Foreskin keratinocyte (primary cell): ENCODE measurements at places on chromosomes 6 and 20. TPM values are rescaled to one million over a fixed set of nuclear protein-coding genes. Genes with fewer than 3 reads are reported as not detected.

- DNase-seq = no peak
These were observed 79.7 kb downstream of the FGD2 start for GRCh38 chr6:37085198-37085597.

DNMT3B gene
- polyA plus RNA-seq = 0.79 and 1.1 TPM in 2 replicates

- no peak for DNase-seq
These were observed 449.9 kb downstream of the DHX35 start for GRCh38 chr20:39412091-39412490.

GRCh38 chr6:125797120-125797885 is 6.5 kb downstream of the NCOA7 start:
- DNase-seq = no peak

DNA sequence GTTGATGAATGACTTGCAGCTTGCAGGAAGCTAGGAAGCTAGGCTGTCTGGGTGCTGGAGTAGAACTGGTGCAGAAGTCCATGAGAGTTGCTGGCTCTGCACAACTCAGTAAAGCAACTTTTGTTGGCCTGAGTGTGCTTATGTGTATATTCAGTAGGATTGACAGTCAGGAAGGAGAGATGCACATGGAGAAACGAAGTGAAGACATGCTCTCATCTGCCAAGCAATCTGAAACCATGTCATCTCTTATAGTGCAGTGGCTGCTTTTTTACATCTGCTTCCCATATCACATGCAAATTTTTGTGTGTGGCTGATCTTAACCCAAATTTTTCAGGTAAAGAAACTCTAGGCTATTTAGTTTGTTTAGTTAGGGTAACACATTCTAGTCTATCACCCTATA is 252.4 kb upstream of the HS3ST5 start:
- no peak for DNase-seq

DNA sequence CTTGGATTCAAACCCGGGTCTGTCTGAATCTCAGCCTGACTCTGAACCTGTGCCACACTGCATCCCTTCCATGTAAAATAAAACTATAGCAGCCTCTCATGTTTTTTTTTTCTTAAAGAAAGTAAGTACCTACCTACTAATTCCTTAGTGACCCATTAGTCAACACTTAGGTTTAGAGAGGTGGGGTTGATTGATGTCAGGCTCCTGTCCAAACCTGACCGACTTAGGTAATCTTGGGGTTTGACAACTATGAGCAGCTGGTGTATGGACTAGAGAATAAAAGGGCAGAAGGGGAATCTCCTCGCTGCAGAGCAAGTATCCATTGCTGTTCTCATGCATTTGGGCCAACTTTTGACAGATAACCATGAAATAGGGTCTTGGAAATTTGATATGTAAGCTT is 6.5 kb downstream of the NKAIN2 start:
- no peak for DNase-seq

GRCh38 chr20:25525867-25526266 is 59.5 kb downstream of the NINL start:
- DNase-seq = peak; percentile 88

DNA sequence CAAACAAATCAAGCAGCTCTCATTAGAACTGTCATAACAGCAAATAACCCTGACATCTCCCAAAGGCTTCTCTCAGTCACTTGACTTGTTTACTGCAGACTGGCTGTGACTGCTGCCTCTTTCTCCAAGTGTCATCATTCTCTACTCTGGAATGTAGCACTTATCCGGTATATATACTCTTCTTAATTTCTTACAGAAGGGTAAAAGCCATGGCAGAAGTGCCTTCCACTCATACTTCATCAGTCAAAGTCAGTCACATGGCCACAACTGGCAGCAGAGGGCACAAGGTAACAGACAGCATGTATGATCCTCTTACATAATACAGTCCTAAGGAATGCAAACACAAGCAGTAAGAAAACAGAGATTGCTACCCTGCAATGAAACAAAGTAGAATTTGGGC is 9.3 kb downstream of the NAPB start:
- no peak for DNase-seq

ANGPT4 gene
- polyA plus RNA-seq = not detected in 2 replicates

GRCh38 chr6:38792356-38792755 is 77.2 kb downstream of the DNAH8 start:
- DNase-seq = no peak

DNA sequence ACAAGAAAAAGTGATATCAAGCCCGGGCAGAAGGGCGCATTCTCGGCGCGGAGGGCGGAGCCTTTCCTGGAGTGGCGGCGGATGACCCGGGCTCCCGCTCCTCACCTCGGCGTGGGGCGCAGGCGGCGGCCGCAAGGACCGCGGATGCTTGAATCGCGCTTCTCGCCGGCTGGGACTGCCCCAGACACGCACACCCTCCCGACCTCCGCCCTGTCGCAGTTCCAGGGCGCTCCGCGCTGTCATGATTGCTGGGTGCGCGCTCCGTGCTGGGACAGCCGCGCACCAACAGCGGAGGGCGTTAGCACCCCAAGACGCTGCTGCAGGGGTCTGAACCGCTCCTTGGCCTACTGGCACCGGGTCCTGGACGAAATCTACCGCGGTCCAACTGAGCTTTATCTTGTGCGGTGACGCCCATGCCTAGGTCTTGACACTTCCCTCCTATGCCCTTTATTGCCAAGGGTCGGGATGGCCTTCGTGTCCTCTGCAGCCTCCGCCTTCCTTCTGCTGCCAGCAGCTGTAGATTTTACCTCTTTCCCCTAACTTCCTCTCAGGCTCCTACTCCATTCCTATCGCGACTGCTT is 43.3 kb downstream of the IRAK1BP1 start:
- peak; percentile 26 for DNase-seq

DNA sequence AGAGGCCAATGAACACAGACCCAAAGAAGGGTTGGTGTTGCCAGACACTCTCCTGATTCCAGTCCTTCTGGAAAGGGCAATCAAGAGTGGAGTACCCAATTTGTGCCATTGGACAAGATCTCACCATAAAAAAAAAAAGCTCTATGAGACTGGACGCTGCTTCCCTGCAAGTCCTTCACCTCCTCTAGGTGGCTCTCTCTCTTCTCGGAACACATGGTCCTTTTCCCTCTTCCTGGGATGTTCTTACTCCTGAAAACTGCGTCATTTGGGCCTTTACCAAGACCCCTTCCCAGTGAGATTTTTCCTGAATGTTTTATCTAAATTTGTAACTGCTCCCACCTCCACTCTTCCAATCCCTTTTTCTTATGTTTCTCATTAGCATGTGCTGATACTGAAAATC is 280.8 kb downstream of the FOXA2 start:
- DNase-seq = no peak

C6orf141 gene
- polyA plus RNA-seq = 10.2 and 13.8 TPM in 2 replicates

GRCh38 chr6:16279243-16279642 is 40.9 kb downstream of the GMPR start:
- no peak for DNase-seq
